NCI-H446 treated with DMSO at 0.1 percent for 48 hours (cell line): ENCODE measurements at places on chromosomes 4 and X.

DNA sequence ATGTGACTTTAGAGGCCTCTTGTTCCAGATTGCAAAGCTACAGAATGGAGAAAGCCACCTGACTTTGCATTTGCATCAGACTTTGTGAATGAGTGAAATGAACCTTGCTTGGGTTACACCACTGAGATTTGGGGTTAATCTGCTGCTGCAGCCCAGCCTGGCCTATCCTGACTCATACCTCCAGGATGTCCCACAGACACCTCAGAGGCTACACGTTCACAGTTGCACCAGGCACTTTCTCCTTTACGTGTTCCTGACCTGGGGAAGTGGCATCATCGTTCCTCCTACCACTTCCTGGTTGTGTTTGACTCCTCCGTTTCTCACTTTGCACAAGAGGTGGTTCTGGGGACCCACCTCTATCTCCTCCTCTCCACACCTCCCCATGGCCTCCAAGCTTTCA, 9.2 kb upstream of the SORCS2 start:
- no peak for DNase-seq

GRCh38 chrX:12844319-12844718, 22.6 kb upstream of the TLR7 start:
- DNase-seq, result no peak

- DNase-seq, result no peak
Observed at GRCh38 chrX:21476909-21477308, 102.7 kb downstream of the CNKSR2 start.

DNA sequence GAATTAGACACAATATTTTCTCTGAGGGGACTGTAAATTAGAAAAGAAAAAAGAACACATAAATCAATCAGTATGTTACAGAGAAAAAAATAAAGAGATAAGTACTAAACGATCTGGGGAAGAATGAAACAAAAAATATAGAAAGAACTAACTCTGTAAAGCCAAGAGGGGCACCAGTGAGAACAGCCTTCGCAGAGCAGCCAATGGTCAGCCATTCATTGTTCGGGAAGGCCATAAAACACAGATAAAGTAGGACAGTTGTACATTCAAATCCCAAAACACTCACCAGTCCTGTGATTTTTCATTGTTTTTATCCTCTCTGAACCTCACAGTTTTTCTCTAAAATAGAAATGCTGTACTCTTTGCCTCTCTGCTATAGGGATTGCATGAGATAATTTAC, 127.9 kb downstream of the NEK1 start:
- no peak for DNase-seq

DNA sequence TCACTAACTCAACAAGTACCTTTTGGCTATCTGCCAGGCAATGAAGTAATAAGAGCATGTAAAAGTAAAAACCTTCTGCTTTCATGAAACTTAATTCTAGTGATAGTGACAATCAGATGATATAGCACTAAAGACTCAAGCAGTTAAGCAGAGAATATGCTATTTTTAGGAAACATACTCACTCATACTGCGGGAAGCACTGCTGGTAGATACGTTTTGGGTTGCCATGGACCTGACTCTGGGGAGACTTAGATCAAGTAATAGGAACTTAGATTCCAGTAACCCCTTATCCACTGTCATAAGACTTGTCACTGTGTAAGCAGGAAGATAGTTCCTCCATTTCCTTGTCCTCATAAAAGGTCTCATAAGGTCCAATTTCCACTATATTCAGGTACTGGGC, 386.3 kb downstream of the DMD start:
- DNase-seq, result no peak

- DNase-seq, result no peak
Observed at GRCh38 chr4:142696334-142697122, 149.6 kb downstream of the INPP4B start.
